Endothelial cell (in vitro differentiated cells): ENCODE measurements at places on chromosomes 2 and 18.

DNA sequence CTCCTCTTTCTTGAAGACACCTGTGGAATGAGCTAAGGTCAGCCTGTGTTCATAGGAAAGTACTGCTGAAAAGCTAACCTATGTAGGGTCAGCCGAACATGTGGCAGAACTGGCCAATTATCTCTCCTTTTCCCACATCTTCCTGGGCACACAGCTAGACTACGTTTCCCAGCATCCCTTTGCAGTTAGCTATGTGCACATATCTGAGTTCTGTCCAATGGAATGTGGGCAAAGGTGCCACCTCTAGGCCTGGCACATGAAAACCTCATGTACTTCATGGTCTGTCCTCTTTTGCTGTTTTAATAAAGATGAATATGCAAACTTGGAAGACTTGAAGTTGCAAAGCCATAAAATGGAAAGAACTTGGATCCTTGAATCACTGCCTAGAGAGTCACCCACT lies 352.6 kb downstream of the TNS1 start:
- no peak for DNase-seq

GRCh38 chr2:241039416-241039815 lies 41.0 kb downstream of the SNED1 start:
- no peak for DNase-seq

DNA sequence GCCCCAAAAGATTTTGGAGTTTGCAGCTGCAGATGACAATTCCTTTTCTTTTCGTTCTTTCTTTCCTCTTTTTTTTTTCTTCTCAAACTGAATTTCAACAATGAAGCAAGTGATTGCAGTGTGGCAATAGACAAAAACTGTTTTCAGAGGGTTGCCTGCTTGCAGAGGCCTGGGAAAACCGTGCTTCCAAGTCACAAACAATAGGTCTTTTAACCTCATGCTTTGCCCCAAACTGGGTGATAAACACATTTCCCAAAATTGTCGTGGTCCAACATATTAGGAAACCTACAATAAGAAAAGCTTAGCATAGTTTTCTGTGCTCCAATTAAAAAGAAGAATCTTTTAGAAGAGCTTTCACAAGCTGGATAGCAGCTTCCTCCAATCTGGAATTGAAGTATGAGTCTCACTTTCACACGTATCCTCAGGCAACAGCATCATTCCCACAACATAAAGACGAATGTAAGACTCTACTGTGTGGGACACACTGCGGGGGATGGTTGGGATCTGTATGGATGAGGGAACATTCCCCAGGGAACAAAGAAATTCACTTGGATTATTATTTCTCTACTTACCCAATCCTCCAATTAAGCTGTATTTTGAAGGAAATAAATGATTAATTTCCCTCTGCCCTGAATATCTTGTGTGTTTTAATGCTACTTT lies 656.1 kb downstream of the RNF144A start:
- DNase-seq: no peak

- DNase-seq: no peak
Observed at GRCh38 chr2:159555651-159556392, 60.5 kb downstream of the BAZ2B start.

GRCh38 chr2:3075991-3076340 lies 301.7 kb downstream of the EIPR1 start:
- DNase-seq: no peak

- DNase-seq: no peak
Observed at GRCh38 chr18:8499810-8500675, 109.2 kb upstream of the RAB12 start.

DNA sequence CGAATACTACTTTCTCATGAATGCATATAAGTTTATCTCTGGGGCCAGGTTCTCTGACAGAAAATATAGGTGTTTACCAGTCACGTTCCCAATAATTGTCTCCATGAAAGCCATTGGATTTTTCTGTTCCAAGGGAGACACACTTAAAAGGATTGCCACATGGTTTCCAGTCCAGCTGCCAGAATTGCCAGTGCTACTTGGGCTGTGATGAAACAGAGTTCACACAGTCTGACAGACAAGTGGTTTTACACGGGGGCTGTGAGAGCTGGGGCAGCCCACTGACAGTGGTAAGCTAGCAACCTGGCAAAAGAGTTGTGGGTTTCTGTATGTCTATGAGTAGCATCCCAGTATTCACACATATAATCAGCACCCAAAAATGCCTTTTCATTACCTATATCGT lies 27.7 kb upstream of the ATRAID start:
- no peak for DNase-seq
